ENCODE measurements at places on chromosomes 2 and 18.

- DNase-seq = no peak
These were observed 137.5 kb downstream of the PHLPP1 start for GRCh38 chr18:62852851-62853250.

DNA sequence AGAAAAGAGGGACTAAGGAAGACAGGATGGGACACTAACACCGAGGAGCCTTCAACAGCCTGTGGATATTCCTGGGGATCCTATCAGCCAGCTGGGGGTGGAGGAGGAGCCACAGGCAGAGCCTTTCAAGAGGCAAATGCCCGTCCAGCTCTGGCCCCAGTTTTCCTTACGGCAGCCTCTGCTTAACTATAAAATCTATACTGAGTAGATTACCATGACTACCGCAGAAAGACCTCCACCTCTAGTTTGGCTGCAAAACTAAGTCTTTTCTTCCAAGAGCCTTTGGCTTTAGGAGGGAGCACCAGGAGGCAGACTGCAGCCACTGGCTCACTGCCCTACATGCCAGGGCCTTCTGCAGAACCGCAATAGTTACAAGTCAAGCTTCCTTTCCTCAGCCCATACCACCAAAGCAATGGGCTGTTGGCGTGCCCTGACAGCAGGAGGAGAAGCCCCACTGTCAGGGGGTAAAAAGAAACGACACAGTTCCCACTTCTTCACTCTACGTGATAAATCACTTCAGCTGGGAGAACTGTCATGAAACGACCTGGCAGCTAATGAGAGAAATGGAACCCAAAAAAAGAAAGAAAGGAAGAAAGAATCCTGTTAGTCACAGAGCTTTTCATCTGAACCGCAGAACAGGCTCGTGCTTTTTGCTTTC, 25.1 kb upstream of the CREB1 start:
- DNase-seq = peak; percentile 60

DNA sequence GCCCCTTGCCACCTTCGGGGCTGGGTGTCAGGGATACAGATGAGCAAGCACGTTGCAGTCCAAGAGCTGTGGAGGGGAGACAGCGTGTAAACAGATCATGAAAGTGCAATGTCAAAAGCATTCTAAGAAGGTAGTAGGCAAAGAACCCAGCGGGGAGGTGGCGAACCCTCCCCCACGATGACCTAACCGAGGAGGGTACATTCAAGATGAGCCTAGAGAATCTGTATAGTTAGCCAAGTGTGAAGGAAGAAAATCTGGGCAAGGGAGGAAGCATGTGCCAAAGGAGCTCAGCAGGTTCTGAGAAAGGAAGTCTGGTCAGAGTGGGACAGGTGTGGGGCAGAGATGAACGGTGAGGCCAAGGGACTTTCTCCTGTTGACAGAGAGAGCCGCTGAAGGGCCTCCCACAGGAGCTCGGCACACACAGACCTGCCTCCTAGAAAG, 106.9 kb downstream of the SP3 start:
- DNase-seq = no peak

DNA sequence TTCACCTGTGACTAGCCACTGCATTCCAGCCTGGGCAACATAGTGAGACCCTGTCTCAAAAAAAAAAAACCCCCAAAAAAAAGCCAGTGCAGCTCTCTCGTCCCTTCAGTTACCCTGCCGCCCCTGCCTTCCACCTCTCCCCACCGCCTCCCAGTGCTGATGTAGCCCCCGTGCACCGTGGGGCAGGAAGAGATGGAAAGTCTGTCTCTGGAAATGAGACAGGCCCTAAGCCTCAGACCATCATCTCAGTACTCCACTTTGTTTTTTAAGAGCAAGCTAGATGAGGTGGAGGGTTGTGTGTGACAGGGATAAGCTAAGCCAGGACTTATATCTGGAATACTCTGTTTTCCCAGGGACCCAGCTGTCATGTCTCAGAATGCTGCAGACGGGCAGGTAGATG, 32.0 kb downstream of the MERTK start:
- DNase-seq = no peak

GRCh38 chr2:175463589-175464310, 282.2 kb upstream of the ATP5MC3 start:
- DNase-seq = no peak

DNA sequence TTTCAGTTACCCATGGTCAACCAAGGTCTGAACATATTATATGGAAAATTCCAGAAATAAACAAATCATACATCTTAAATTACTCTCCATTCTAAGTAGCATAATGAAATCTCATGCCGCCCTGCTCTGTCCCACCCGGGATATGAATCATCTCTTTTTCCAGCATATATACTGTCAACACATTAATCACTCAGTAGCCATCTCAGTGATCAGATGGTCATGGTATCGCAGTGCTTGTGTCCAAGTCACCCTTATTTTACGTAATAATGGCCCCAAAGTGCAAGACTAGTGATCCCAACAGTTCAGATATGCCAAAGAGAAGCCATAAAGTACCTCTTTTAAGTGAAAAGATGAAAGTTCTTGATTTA, 43.8 kb downstream of the OSBPL6 start:
- DNase-seq = no peak

DNA sequence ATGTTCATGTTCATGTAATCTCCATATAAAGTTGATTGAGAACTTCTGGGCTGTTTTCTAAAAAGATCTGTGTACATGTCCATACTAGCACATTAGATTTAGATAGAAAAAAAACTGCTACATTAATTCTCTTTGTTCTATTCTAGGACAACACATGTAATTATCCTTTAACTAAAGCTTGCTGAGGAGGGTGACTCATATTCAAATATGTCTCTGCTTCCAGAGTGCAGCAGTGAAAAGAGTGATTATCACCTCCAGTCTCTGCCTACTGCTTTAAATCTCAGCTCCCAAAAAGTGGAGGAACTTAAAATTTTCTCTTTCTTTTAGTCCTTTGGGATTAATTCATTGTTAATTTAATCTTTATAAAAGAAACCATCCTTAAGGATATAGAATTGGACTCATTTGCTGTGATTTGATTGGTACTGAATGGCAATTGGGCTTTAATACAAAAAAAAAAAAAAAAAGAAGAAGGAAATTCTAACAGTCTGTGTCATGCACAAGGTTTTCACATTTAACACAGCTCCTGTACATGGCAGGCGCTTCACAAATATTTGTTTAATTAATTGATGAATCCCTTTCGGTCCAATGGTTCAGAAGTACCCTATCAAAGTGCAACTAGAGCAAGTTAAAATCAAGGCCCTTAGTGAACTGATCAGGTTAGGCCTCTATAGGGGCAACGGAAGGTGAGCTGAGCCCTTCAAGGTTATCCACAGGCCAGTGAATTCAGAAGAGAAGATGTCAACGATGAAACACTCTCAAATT, 214.0 kb upstream of the KCNJ3 start:
- DNase-seq = no peak

DNA sequence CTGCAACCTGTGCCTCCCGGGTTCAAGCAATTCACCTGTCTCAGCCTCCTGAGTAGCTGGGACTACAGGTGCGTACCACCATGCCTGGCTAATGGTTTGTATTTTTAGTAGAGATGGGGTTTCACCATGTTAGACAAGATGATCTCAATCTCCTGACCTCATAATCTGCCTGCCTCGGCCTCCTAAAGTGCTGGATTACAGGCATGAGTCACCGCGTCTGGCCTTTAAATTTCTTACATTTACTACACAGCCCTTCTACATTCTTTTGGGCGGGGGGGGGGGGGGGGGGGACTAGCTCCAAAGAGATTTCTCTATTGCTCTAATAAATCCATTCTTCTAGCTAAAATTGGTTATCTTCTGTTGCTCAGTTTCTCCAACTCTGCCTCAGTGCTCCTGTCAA, 964.9 kb upstream of the ACVR2A start:
- DNase-seq = no peak

DNA sequence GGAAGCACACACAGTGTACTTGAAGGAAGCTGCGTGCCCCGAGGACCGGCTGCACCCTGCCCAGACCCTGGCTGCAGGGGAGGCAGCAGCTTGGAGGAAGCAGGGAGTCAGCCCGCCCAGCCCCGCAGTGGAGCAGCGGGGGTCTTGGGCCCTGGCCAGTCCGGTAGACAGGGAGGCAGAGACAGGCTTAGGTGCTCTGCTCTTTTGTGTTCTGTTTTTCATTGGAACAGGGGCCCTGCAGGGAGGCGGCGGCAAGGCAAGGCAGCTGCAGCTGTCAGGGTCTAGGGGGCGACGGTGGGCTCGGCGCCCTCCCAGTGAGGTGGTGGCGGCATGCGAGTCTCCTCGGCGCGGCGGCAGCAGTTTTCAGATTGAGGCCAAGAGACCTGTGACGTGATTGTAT, 53.3 kb upstream of the TFCP2L1 start:
- no peak for DNase-seq

- no peak for DNase-seq
These were observed 351.7 kb upstream of the DCC start for GRCh38 chr18:51988277-51988676.

DNA sequence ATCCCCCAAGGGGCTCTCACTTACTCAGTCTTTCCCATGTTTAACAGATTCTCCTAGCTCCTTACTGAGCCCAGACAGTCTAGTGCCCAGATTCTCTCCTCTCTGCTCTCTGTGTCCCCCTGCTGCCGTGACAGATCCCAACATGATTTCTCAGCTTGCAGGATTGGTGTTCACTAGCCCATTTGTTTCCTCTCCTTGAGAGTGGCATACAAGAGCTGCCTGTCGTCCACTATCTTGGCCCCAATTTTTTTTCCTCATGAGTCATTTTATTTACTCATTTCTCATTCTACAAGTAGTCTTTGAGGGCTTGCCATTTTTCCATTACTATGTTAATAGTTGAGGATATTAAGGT, 199.9 kb upstream of the FN1 start:
- DNase-seq = no peak

DNA sequence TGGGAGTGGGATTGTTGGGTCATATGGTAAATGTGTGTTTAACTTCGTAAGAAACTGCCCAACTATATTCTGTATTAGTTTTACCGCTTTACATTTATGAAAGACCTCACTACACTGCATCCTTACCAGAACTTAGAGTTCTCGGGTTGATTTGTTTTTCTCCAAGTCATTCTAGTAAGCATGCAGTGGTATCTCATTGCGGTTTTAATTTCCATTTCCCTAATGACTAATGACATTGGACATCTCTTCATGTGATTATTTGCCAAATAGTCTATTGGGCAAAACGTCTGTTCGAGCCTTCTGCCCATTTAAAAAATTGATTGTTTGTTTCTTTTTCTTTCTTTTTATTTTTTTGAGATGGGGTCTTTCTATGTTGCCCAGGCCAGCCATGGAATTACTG, 6.8 kb downstream of the FBLN7 start:
- no peak for DNase-seq

DNA sequence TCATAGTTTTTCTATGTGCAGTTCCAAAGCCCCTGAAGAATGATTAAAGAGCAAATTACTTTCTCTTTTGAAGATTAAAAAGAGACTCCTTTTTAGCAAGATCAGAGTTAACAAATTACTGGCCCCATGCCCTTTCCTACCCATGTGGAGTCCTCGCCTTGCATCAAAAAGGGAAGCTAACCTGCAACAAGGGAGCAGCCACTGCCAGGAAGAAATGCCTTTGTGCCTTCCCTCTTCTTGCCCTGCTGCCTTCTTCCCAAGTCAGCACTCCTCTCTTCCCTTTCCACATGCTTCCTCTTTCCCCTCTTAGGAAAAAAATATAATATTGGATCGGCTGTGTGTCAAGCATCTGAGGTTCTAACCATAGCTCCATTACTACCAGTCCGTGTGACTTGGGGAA, 37.1 kb upstream of the CYP1B1 start:
- DNase-seq = no peak

- peak; percentile 56 for DNase-seq
These were observed at the start of gene PID1 for GRCh38 chr2:229270551-229271410. Gene PID1, minus strand, starts transcription at chr2:229271287. Its CDS starts 244 bp downstream, at chr2:229271043.

- DNase-seq = no peak
These were observed 468.3 kb downstream of the EIPR1 start for GRCh38 chr2:2909086-2910035.

- DNase-seq = no peak
These were observed 27.5 kb downstream of the BIN1 start for GRCh38 chr2:127079358-127079920.

DNA sequence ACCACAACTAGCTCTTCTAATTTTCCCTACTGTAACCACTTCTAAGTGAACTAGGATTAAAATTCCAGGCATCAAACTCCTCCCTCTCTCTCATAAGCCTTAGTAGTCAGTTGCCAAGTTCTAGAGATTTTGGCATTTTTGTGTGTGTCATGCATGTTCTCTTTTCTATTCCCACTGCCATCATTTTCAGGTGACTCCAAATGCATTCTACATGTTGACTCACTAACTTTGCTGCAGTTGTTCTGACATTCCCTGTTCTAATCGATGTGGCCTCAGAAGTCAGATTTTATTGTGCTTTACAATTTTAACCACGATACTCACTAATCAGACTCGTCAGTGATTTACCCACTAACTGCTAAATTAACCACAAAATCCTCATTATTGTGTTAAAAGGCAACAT, 13.3 kb downstream of the DSC1 start:
- no peak for DNase-seq

GRCh38 chr2:196473617-196474016, 165.9 kb upstream of the CCDC150 start:
- peak; percentile 51 for DNase-seq

DNA sequence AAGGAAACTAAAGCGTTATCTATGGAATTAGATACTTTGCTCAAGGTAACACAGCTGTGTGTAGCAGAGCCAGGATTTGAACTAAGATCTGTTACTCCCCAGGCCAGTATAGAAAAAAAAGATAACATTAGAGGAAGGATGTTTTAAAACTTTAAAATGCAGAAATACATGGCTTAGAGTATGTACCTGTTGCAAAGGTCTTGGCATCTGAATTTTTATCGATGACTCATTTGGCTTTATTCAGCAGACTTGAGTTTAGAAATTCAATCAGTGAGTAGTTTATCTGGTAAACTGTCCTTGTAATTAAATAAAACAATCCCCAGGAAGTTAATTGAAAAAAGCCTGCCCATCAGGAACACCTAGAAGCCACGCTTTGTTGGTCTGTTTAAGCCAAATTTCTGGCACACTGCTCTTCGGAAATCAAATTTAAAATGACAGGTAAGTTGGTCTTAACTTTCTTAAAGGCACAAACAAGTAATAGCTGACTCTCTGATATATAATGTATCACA, 36.9 kb downstream of the SCN9A start:
- DNase-seq = no peak

DNA sequence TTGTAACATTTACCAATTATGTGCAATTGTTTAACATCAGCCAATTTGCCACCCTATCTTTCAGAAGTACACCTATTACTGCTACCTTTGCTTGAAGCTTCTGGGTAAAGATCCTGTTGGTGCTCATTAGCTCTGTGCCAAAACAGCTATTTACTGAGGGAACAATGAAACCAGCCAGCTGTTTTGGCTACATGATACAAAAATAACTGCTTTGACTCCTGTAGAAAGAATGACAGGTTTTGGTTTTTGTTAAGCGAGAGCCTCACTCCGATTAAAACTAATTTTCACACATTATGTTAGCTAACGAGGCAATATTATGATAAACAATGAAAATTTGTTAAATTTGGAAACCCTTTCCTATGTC, 907.0 kb downstream of the EPHA4 start:
- no peak for DNase-seq

DNA sequence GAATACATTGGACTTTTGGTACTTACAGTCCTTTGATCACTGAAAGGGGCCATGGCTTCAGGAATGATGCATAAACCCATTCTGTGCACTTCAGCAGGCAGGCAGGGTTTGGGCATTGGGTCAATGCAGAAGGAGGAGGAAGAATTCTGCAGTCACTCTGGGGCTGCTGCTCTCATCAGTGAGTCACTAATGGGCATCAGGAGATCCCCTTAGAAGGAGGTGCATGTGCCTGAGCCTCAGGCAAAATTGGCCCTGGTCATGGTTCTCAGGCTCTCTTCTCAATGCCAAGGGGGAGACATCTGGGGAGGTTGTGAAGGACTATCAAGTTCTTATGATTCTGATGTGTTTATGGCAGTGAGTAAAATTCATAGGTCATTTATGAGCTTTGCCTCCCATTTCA, 52.0 kb upstream of the TNP1 start:
- no peak for DNase-seq

Measured in Ammon's horn (tissue), 1 donor.